ENCODE measurements at places on chromosomes 12 and 14.

DNA sequence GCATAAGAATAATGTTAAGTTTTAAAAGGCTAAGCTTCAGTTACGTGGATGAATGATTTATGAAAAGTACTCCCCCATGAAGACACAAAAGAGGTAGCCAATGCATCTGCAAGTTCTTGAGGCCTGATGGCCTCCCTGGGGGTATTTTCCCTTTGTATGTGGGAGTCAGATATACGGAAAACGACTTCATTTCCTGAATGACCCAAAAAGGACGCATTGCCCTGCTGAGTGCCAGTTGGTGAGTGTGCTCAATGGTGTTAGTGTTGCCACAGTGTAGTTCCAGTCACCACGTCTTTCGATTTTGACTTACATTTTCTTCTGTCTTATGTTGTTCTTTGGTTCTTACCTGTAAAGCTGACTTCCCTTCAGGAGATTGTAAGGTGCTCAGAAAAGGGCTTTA, 8.0 kb downstream of the ETV6 start:
- peak; percentile 34 for DNase-seq

GRCh38 chr12:127515941-127516340, 751.0 kb upstream of the TMEM132C start:
- DNase-seq = peak; percentile 81

DNA sequence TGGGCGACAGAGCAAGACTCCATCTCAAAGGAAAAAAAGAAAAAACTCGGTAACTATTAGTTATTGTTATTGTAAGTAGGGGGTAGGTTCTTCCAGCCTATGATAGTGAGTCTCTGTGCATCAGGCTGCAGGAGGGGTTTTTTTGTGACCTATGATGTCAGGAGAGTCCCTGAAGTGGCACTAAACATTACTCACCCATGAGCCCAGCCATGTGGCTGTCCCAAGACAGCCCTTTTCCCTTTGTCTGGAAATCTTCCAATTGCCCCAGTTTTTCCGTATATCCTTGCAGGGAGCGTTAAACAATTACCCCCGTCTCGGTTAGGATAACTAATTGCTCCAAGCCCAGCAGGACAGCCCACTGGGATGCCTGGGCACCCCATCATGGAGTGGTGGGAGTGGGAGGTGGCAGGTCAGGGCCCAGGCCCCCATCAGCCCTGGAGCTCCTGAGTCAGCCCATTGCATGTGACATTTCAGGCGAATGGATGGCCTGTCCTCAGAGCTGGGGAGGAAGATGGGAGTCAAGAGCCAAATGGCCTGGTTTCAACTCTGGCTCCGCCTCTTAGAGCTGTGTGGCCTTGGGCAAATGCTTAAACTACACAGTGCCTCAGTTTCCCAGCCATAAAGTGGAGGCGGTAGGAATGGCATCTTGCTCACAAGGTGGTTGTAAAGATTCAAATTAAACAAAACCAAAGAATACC, 16.4 kb downstream of the PHETA1 start:
- DNase-seq = no peak

- DNase-seq = peak; percentile 54
Measured at GRCh38 chr12:3727877-3728632, 24.9 kb downstream of the CRACR2A start.

DNA sequence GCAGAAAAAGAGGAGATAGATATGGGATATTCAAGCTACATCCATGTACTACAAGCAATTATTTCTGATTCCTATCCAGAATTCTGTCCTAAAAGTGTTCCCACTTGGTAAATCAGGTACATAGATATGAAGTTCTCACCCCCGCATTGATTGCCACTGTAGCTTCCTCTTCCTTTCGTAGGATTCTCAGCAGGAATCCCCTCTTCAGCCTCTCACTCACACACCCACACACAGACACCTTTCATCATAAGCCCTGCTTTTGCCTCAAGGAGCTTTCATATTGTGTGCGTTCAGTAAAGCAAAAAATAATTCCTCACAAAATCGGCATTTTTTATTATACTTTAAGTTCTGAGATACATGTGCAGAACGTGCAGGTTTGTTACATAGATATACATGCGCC, 69.8 kb downstream of the ANO4 start:
- DNase-seq = no peak

DNA sequence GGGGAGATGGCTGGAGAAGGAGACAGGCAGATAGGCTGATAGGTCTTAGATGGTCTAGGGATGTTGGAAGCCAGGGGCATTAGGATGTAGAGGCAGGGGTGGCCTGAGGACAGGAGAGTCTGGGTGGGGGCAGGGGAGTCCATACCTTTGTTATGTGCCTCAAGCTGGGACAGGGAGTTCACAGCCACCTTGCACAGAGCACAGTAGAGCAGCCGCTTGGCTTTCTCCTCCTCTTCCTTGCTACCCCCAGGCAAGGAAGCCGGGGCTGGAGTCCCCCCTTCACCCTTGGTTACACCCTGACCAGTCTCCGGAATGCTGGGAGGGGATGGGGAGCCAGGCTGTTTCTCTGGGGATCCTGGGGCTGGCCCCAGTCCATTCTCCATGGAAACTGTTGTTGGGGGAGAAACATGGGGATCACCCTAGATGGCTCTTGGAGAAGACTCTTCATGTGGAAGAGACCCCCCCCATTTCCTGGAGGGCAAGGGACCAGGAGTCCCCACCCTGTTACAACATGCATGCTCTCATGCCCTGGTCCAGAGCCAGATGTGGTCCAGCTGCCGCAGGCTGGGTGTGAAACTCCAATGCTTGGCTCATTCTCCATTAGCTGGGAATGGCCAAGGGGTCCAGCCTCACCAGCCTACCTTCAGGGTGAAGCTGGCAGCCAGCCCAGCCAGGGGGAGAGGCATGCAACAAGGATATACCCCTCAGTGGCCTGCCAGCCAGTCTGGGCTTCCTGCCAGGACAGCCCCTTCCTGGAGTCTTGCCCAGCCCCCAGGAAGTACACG, 7.2 kb upstream of the GPR84 start:
- no peak for DNase-seq

DNA sequence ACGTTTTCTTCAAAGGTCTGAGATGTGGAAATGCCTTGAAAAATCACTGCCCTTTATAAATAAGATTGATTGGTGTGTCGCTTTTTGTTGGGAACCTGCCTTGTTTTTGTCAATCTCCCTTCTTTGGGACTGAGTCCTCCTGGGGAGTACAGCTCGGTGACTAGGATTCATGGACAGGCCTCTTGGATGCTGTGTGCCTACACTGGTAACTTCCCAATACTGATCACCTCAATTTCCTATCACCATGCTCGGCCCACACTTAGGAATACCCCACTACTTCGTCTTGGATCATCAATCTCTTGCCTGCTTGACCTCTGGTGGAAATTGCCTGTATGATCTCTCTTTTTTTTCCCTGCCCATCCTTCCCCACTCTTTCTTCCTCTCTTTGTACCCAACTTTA, 34.2 kb downstream of the NTN4 start:
- DNase-seq = no peak

- peak; percentile 80 for DNase-seq
Measured at GRCh38 chr12:20601668-20602280, 93.4 kb upstream of the SLCO1C1 start.

GRCh38 chr12:49230805-49231194, 34.1 kb upstream of the TUBA1C start:
- no peak for DNase-seq

DNA sequence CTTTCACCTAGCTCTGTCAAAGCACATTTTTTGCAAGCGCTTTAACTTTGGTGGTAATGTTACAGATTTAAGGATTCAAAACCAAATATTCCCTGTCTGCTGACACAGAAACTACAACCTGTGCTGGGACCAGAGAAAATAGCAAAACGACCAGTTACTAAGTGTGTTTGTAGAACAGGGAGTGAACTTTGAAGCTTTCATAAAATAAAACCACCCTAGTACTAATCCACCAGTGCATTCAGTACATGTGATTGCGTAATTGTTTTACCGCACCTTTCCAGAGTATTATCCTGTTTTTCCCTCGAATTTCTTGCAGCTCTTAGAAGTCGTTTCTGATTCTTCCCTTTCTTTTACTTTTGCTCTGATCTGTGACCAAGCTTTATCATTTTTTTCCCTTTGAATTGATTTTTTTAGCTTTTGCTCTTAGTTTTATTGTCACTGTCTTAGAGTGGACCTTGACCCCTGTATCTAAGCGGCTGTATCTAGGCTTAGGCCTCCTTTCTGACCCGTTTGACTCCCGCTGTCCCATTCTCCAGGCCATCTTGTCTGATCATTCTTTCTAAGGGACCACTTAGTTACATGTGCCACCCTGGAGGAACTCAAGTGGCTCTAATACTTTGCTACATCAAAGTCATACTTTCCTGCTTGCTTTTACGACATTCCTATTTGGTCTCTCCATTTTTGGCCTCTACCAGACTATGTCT, 429.4 kb downstream of the PCNX1 start:
- DNase-seq = no peak

GRCh38 chr12:133180669-133181068, 626 bp upstream of the ZNF268 start:
- DNase-seq = no peak

GRCh38 chr14:81536241-81536771, 2.7 kb upstream of the SEL1L start:
- no peak for DNase-seq

- DNase-seq = peak; percentile 22
Measured at GRCh38 chr14:24307575-24308341, at the start of gene CIDEB. Gene CIDEB, minus strand, starts transcription at chr14:24307977. Its CDS starts 119 bp downstream, at chr14:24307858.
